ENCODE measurements at places on chromosomes 6 and 20. TPM values are rescaled to one million over a fixed set of nuclear protein-coding genes. Genes with fewer than 3 reads are reported as not detected.

- peak overlapping the region; percentile 43 for H3K27ac ChIP-seq
- no peaks in the 10 kb centered on the region for H3K27me3 ChIP-seq
- H3K4me1 ChIP-seq, result no peaks in the 10 kb centered on the region
- DNase-seq, result no peak
- no peaks in the 10 kb centered on the region for H3K36me3 ChIP-seq
Measured at GRCh38 chr6:138818496-138819194, 22.8 kb downstream of the ECT2L start.

GRCh38 chr20:29298271-29298590 is 1959.2 kb upstream of the DEFB115 start:
- no peak overlapping the region for H3K4me3 ChIP-seq
- no peaks in the 10 kb centered on the region for H3K27me3 ChIP-seq
- no peak for DNase-seq
- H3K36me3 ChIP-seq, result no peaks in the 10 kb centered on the region

GRCh38 chr6:128882560-128882959 is 378 bp upstream of the LAMA2 start:
- DNase-seq, result no peak
- no peak overlapping the region for H3K27ac ChIP-seq
- H3K4me1 ChIP-seq, result no peaks in the 10 kb centered on the region
- no peaks in the 10 kb centered on the region for H3K27me3 ChIP-seq

DNA sequence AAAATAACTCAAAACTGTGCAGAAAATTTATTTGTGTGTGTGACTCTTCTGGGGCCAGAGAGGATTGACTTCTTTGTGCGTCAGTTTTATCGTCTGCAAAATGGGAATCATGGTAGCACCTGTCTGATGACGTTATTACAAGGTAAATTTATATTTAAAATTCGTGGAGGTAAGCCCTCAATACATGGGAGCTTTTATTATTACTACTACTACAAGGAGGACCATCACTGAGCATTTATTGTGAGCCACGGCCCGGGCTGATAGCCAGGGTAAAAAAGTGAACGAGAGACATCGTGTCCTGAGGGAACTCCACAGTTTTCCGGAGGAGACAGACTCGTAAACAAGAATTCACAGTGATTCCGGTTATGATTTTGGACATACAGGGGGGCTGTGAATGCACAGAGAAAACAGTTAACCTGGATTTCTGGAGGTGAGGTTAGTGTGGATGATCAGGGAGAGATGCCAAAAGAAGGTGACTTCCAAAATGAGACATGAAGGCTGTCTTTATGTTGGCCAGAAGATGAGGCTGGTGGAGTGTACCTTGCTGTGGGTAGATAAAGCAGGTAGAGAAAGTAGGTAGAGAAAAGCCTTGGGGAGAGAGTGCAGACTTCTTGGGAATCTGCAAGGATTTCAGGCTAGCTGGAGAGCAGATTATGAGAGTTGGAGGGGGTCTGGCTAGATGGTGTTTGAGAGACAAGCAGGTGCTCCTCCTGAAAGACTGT is 10.6 kb upstream of the SERINC3 start:
- peak overlapping the region; percentile 85 for H3K4me3 ChIP-seq
- peaks cover 4% of the 10 kb centered on the region for H3K4me1 ChIP-seq
- H3K27me3 ChIP-seq, result no peaks in the 10 kb centered on the region
- no peak for DNase-seq

DNA sequence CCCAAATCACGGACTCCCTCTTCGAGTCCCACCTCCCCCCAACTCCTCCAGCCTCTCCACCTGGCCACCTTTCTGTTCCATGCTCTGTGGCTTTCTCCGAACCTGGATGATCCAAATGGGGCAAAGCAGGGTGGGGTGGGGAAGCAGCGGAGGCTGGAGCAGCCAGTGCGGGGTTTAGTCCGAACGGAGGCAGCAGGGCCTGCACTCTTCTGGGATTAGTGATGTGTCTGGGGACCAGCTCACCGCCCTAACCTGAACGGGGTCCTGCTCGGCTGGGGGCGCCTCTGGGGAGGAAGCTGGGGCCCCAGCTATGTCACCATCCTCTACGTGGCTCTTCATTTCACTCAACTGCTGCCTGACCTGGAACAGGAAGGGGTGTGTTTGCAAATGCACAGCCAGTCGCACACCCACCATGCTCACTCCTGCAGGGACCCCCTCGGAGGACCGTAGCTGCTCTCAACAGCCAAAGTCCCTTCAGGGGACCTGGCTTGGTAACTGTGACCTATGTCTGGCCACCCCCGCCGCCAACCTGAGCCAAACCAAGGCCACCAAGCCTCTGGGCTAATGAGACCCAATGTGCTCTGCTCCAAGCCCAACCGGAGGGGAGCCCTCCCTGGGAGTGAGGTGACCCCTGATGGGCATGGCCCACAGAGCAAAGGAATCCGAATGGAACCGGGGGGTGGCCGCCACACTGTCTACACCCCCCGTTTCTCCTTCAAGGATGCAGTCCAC is 46.8 kb downstream of the DSTN start:
- no peaks in the 10 kb centered on the region for H3K27me3 ChIP-seq
- H3K27ac ChIP-seq, result no peak overlapping the region
- no peaks in the 10 kb centered on the region for H3K4me1 ChIP-seq
- H3K36me3 ChIP-seq, result peaks cover 19% of the 10 kb centered on the region
- no peak overlapping the region for H3K4me3 ChIP-seq

DNA sequence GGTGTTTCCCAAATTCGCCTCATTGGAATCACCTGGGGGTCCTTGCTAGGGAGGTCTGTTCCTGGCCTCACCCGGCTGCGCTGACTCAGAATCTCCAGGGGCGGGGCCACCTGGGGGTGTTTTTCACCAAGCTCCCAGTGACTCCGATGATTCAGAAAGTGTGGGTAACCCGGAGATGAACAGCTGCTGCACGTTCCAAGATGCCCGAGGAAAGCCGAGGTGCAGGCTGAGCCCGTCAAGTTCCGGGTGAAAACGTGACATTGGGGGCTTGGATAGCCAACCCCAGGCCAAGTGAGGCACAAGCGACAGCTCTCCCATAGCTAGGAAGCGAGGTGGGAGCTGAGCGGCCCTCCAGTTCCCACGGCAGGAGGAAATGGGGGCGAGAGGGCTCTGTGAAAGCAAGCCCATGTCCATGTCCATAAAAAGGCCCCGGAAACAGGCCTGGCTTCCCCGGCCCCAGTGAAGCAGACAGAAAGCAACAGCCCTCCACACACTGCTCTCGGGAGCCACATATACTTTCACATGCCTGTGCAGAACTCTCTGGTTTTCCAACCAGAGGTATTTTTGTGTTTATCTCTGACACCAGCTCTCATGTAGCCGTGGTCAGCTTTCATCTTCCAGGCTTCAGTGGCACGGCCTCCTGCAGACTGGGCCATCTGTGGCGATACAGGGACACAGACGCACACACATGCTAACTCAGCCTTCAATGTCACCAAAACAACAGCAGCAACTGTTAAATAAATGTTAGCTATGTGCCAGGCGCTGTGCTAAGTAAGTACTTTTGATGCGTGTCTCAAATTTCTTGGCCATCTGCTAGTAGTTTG is 90.7 kb upstream of the CCDC28A start:
- H3K4me3 ChIP-seq, result no peak overlapping the region
- H3K27me3 ChIP-seq, result no peaks in the 10 kb centered on the region
- no peaks in the 10 kb centered on the region for H3K36me3 ChIP-seq
- no peak for DNase-seq
- no peaks in the 10 kb centered on the region for H3K4me1 ChIP-seq
- H3K27ac ChIP-seq, result no peak overlapping the region

GRCh38 chr6:42391441-42391840 is 60.3 kb downstream of the TRERF1 start:
- no peak overlapping the region for H3K27ac ChIP-seq
- no peak overlapping the region for H3K4me3 ChIP-seq
- peaks cover 8% of the 10 kb centered on the region for H3K4me1 ChIP-seq
- no peak for DNase-seq
- H3K36me3 ChIP-seq, result no peaks in the 10 kb centered on the region
- no peaks in the 10 kb centered on the region for H3K27me3 ChIP-seq

DNA sequence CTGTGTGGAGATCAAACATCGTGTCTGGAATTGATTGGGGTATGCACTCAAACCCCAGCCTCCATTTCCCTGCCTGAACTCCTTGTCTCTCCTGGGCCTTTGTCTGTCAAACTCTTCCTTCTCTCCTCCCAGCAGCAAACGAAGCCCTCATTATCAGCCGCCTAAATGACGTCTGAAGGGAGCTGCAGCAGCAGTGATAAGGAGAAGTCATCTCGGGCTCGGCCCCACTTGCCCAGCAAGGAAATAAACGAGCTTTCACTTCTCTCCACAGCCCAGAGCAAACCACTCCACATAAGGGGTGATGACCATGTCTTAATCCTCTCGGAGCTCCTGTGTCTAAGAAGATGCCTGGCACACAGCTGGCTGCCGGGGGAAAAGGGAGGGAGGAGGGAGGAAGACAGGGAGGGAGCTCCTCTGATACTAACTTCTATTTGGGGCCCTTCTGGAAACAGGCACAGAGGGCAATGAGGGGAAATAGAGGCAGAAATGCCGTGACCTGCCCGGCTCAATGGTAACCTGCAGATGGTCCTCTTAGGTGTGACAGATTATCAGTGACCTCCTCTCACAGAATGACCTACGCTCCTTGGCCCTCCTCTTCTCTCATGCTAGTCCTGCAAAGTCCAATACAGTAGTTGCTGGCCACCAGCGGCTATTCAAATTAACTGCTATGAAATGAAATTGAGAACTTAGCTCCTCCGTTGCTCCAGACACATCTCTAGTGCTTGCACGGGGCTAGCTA is 100.4 kb downstream of the PXDC1 start:
- no peaks in the 10 kb centered on the region for H3K27me3 ChIP-seq
- H3K4me1 ChIP-seq, result no peaks in the 10 kb centered on the region
- DNase-seq, result no peak
- no peaks in the 10 kb centered on the region for H3K36me3 ChIP-seq
- no peak overlapping the region for H3K4me3 ChIP-seq

CCM2L gene
- 13.8 TPM for total RNA-seq

IPCEF1 gene
- 25.9 TPM for total RNA-seq

ARMH2 gene
- total RNA-seq, result not detected

Measured in kidney (tissue), 22 donors.